Stimulated activated CD4-positive, alpha-beta T cell treated with anti-CD3 and anti-CD28 coated beads, Interleukin-4, amount 100 ng/mL, for 4 hours (primary cell): ENCODE measurements at places on chromosomes 2 and 18.

- DNase-seq, result no peak
Measured at GRCh38 chr2:74031221-74031620, 46.5 kb downstream of the TET3 start.

- peak; percentile 11 for DNase-seq
Measured at GRCh38 chr2:170715932-170716777, 1.0 kb downstream of the SP5 start.

DNA sequence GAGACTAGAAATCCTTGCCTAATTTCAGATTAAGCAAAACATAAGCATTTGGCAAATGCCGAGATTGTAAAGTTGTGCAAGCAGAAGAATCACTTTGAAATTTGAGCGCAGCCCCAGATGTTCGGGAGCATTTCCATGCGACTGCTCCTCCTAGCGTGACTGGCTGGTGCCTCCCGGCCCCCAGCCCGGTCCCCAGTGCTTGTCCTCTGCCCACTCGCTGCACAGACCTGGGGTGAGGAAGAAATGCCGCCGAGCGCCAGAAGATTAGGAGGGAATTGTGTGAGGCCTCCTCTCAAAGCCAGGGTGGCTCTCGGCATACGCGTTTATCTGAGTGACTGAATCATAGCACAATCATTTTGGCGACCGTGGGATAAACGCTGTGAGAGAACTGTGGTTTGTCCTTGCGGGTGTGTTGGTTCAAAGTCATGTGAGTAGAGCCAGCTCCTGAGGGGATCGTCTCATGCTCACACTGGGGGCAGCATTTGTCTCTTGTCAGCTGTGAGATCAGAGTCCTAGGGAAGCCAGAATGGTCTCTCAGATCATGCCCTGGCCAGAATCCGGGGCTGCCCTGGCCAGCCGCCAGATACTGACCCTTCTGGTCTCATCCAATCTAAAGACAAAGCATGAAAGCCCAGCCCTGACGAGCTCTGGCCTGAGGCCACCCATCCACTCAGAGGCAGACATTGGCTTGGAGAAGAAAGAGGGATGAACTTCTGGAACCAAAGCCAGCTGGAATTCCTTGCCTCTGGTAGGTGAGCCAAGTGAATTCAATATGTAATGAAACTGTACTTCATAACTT lies 189.3 kb downstream of the SH3RF3 start:
- no peak for DNase-seq

- DNase-seq, result no peak
Measured at GRCh38 chr2:240611601-240612210, 13.6 kb upstream of the GPR35 start.

GRCh38 chr18:22200611-22201225 lies 31.3 kb downstream of the GATA6 start:
- no peak for DNase-seq

DNA sequence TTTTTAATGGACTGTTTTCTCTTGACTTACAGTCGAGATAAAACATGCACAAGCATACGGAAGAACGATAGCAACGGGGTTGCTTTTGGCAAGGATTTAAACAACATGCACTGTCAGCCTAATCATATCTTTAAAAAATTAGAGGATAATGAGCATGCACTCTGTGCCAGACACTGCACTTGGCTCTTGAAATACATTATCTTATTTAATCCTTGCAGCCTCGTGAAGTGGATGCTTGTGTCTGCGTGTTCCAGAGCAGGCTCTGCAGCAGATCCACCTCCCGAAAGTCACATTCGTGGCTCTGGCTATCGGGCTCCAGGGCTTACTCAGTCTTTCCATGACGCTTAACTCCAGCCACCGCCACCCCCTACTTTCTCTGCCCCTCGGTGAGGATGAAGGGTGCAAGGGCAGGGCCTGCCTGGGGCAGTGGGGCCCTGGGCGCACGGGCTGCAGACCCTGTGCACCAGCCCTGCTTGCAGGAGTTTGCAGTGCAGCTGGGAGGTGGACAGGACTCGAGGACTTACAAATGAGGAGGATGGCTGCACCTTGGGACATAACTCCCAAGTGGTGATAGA lies 61.7 kb downstream of the ACKR3 start:
- DNase-seq, result no peak

- no peak for DNase-seq
Measured at GRCh38 chr2:169661265-169661664, 32.9 kb downstream of the CFAP210 start.

- DNase-seq, result no peak
Measured at GRCh38 chr2:23114299-23114698, 270.7 kb upstream of the KLHL29 start.

DNA sequence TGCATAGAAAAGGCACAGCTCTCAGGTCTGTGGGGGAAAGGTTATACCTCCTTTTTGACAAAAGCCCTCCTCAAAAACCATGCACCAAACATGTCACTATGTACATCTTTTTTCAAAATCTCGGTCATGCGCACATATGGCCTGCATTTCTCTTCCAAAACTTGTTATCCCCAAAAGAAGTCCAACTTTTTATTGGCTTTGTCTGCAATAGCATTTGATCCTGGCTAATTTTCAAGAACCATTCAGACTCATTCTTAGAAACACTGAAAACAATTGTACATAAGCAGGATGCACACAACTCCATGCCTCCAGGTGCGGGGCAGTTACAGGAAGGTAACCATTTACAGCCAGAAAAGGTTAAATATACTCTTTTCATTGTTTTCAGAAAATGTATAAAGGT lies 21.9 kb downstream of the SERTAD2 start:
- DNase-seq, result no peak

DNA sequence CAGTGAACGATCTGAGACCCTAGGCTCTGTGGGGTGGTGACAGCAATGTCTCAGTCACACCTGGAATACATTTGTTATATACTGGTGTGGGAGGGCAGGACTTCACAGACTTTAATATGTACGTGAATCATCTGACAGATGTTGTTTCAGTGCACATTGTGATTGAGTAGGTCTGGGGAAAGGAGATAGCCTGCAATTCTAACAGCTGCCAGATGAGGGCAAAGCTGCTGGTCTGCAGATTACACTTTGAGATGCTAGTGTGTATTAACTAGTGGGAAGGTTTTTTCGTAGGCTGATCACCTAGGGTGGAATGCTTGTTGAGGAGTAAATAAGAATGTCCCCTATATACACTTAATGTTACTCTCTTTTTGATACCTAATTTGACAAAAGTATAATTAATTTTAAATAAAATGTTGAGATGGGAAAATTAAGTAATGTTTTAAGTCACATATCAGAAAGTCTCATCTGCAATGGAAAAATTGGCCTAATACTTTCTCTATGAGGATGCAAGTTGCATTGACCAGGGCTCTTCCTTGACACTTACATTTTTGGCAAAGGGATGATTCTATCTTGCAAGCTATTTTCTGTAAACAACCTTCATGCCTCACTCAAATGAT lies 496.9 kb upstream of the HNMT start:
- no peak for DNase-seq

- DNase-seq, result no peak
Measured at GRCh38 chr2:236054125-236054524, 114.1 kb downstream of the GBX2 start.

DNA sequence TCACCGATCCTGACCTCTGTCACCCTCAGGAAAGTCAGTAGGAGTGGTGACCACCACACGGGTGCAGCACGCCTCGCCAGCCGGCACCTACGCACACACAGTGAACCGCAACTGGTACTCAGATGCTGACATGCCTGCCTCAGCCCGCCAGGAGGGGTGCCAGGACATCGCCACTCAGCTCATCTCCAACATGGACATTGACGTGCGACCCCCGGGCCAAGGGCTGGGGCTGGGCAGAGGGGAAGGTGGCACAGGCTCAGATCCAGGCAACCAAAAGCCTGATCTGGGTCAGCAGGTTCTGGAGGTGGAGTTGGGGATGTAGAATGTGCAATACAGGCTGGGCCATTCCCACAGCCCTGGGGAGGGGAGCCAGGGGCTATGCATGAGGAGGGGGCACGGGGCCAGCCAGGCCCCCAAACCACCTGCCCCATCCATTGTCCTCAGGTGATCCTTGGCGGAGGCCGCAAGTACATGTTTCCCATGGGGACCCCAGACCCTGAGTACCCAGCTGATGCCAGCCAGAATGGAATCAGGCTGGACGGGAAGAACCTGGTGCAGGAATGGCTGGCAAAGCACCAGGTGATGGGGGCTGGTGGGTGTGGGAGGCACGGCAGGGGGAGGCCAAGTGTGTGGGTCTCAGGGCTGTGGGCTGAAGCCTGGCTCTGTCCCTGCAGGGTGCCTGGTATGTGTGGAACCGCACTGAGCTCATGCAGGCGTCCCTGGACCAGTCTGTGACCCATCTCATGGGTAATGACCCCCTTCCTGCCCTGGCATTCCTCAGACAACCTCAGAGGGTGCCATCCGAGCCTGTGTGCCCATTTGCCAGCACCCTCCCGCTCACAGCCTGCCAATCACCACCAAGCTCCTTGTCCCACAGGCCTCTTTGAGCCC lies 1.4 kb downstream of the ALPI start:
- DNase-seq, result no peak

DNA sequence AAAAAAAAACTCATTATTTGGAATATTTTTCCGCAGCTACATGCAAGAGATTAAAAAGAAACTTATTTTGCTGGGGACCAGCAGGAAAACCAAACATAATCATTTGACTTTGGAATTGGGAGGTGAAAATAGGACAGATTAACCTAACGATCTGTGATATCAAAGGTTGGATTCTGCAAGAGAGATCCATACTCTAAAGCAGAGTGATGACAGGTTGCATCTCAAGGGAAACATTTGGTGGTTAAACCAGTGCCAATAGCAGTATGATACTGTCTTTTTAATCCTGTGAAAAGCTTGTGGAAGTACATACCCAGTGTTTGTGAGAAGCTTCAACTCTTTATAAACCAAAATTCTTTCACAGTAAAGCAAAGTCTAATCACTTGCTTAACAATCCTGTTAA lies 5.3 kb upstream of the IKZF2 start:
- no peak for DNase-seq

DNA sequence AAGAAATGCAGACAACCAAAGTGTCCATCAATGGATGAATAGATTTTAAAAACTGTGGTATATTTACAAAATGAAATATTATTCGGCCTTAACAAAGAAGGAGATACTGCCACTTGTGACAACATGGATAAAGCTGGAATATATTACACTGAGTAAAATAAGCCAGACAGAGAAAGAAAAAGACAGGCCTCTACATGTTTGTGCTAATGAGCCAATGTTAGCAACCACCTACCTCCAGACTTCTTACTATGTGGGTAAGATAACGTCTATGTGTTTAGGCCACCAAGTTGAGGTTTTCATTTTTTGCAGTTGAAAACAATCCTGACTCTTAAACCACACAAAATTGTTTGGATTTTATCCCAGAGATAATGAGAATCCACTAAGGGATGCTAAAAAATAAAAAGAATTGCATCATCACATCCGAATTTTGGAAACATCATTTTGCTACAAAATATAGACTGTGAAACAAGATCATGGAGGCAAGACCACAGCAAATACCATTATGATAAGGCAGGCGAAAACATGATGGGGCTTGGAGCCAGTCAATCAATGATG lies 47.0 kb downstream of the EVA1A start:
- DNase-seq, result no peak

GRCh38 chr2:209648714-209649113 lies 122.9 kb upstream of the UNC80 start:
- no peak for DNase-seq

- no peak for DNase-seq
Measured at GRCh38 chr18:51020536-51020935, 9.5 kb upstream of the SMAD4 start.

DNA sequence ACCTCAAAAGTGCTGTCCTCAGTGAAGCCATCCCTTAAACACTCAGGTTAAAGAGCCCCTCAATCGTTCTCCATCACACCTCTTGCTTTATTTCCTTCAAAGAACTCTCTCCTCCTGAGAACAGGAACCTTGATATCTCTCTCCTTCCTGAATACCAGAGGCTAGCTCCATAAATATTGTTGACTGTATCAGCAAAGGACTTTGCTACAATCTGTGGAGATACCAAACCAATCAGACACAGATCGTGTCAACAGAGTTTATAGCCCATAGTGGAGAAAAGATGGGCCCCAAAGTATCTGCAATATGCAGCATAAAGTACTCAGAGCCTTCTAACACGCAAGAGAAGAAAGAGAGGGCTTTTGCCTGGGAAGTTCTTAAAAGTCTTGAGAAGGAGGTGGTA lies 36.4 kb downstream of the PLEKHM3 start:
- DNase-seq, result no peak

DNA sequence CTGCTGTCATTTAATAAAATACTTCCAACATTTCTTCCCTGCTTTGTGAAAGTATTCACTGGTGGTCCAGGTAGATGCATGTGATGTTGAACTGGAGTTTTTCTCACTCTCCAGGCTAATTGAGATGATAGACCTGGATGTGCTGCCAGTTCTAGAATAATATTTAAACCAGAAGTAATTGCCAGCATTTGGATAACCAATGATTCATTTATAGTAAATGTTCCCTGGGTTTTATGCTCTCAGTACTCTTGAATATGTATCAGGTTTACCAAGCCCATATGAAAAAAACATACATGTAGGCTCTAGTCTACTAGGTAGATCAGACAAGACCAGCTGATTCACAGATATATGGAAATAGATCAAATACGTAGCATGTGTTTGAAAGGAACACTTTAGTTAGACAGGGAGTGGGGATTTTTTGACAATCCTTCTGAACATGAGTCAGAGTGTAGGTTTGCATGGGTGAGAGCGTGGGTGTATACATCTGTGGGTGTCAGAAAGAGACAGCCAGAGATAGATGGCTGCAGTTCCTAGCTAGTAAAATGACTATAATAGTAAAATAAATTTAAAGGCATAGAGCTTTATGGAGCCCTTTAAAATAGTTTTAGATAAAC lies 115.1 kb downstream of the NAB1 start:
- peak; percentile 81 for DNase-seq

GRCh38 chr18:62732617-62733016 lies 17.3 kb downstream of the PHLPP1 start:
- no peak for DNase-seq

- no peak for DNase-seq
Measured at GRCh38 chr2:149740490-149740889, 152.9 kb upstream of the MMADHC start.

GRCh38 chr2:9336576-9337314 lies 86.6 kb downstream of the ITGB1BP1 start:
- DNase-seq, result no peak

DNA sequence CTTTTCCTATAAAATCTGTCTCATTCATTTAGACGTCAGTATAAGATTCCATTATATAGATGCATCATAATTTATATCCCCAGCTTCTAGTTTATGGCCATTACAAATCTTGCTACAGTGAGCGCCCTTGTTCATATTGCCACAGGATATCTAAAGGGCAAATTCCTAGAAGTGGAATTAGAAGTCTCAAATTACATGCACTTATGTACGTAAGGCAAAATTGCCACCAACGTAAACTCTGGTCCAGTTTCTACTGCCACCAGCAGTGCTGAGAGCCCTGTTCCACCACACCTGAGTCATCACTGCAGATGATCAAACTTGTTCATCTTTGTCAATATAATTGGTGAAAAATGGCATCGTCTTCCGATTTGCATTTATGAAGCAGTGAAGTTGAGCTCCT lies 90.9 kb upstream of the ID2 start:
- DNase-seq, result no peak
